ENCODE measurements at places on chromosomes 13 and 19. TPM values are rescaled to one million over a fixed set of nuclear protein-coding genes. Genes with fewer than 3 reads are reported as not detected.

PCSK4 gene
- 4.9 TPM for total RNA-seq

MAST3 gene
- 5.7 TPM for total RNA-seq

C1QTNF9 gene
- total RNA-seq, result not detected

PLIN5 gene
- 0.40 TPM for total RNA-seq

GRCh38 chr13:23159760-23160637, 20.8 kb upstream of the SGCG start:
- DNase-seq, result no peak

- peak; percentile 65 for DNase-seq
Measured at GRCh38 chr13:43664700-43665191, 122.0 kb downstream of the ENOX1 start.

GRCh38 chr13:30618186-30618929, 638 bp downstream of the USPL1 start:
- no peak for DNase-seq
